Central memory CD4-positive, alpha-beta T cell (primary cell): ENCODE measurements at places on chromosomes 2 and 18.

DNA sequence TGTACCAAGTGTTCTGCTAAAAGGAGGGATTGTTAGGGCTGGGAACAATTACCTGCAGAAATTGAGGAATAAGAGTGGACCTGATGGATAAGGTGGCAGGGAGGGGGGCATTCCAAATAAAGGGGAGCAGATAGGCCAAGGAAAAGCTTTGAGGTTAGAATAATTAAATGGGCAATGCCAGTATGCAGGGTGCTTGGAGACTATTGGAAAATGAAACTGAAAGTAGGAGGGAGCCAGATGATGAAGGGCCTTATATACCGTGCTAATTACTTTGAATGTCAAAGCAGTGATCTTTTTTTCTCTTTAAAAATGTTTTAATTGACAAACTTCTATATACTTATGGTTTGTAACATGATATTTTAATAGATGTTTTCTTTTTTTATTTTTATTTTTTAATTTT is 42.9 kb downstream of the MMADHC start:
- DNase-seq = peak; percentile 3

- DNase-seq = no peak
Observed at GRCh38 chr18:13363359-13363758, 144.8 kb downstream of the LDLRAD4 start.

DNA sequence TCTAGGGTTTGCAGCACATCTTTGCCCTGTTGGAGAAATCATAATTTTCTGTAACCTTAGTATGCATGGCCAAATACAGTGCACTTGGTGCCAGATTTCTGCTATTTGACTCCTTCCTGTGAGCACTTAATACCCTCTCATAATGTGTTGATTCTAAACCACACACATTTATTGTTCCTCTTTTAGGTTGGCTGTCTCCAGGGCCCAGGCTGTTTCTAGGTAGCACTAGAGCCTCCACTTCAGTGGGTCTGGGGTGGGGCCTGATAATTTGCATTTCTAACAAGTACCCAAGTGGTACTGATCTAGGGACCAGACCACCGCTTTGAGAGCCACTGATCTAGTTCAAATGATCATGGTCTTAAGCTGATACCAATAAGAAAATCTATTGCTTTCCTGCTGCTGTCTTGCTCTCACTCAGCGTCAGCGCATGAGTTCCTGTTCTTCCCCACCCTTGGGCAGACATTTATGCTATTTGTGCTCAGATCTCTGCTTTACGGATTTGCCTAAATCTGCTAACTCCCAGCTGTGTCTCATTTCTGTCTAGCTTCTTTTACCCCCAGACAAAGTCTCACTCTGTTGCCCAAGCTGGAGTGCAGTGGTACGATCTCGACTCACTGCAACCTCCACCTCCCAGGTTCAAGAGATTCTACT is 7.4 kb downstream of the PTRHD1 start:
- DNase-seq = no peak

DNA sequence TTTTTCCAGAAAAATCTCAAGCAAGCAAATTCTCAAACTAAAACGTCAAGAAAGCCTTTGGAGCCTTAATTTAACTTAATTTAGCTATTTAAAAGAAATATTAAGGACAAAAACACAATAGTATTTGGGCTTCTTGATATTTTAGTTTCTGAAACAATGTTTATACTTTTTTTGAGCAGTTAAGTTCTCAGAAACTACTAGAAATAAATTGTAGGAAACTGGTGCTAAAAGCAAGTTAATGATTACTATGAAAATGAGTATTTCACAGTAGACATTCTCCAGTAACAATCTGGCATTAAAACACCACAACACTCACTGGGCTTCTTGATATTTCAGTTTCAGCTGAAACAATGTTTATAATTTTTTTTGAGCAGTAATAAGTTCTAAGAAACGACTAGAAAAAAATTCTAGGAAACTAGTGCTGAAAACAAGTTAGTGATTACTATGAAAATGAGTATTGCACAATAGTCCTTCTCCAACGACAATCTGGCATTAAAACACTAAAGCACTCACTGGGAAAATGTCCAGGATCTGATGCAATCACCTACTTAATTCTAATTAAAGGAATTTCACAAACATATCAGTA is 45.1 kb downstream of the TRAK2 start:
- no peak for DNase-seq

GRCh38 chr2:191571163-191571769 is 106.7 kb upstream of the NABP1 start:
- DNase-seq = peak; percentile 28

- no peak for DNase-seq
Observed at GRCh38 chr18:41818381-41819355, 136.4 kb upstream of the PIK3C3 start.

DNA sequence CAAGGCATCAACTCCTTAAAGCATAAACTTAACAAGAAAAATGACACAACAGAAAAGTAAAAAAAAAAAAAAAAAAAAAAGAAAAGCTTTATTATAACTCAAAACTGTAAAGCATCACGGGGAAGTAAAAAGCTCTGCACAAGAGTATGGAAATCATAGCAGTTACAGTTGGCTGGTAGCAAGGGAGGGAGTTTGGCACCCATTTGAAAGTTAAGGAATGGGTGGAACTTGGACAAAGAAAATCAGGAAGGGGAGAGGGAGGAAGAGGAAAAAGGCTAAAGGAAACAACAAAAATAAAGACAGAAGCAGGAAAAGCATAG is 8.6 kb downstream of the KLF7 start:
- no peak for DNase-seq

DNA sequence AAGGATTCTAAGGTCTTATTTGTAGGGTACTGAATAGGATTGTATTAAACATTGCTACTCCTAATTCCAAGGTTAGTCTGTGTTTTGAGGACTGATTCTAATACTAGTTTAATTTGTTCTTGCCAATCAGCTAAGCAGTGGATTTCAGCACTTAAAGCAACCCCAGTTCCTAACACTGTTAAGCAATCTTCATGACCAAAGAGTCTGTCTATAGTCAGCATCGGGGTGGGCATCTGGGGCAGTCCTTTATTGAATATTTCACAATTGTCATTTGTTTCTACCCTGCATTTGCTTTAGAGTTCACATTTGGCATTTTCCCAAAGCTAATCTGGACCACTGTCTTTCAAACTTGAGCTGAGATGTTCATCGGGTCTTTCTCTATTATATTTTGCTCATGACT is 248.0 kb upstream of the TANK start:
- no peak for DNase-seq

DNA sequence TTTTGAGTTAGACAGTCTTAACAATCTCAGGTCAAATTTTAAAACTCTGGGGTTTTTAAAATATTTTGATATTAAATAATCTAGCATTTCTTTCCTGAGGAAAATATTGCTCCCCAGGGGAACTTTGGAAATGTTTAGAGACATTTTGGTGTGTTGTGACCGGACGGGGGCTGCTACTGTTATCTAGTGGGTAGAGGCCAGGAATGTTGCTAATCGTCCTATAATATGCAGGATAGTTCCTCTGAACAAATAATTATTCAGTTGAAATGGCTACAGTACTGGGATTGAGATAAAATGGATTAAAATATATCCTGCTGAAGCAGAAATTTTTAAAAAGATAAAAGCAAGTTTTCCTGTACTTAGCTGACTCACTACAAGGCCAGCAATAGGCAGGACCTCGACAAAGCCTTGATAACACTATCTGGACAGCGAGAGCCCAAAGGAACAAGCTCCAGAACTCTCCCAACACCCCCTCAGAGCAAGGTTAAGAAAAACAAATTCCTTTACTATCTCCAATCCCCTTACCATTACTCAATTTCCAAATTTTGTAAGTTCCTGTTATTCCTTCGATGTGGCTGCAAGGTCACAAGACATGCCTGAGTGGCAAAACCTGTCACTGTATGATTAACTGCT is 1407.4 kb downstream of the SUCLG1 start:
- no peak for DNase-seq

- DNase-seq = no peak
Observed at GRCh38 chr2:46025676-46026075, 271.5 kb upstream of the EPAS1 start.

- DNase-seq = no peak
Observed at GRCh38 chr2:121860758-121861227, 105.3 kb downstream of the TSN start.

DNA sequence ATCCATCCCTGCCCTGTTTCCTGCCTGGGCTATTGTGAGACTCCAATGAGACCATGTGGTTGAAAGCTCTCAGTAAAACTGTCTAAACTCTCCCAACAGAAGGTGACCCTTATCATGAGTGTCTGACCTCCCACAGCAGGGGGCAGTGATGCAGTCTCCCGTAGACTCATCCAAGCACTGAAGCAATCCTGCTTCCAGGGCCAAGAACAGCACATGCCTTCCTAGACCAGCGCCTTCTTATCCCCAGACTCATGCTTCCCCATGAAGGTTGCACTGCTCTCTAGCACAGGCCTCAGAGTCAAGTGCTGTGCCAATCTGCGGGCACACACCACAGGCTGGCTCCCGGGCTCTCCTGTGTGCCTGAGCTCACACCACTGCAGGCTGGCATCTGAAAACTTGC is 112.3 kb downstream of the TNS1 start:
- DNase-seq = no peak

DNA sequence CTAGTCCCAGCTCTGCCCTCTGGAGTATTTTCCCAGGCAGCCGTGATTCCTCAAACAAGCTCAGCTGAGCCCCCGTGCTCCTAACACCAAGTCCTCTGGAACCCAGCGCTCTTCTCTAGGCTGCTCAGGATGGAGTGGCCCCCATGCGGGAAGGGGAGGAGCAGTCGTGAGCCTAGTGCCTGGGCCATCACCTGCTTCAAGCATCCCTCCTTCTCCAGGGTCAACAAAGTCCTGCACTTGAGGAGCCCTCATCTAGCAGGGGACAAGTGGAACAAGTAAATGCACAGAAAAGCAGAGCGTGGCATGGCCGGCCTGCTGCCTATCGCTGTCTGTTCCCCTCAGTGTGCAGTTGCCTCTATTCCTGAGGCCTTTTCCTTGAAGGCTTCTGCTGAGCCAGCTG is 168.6 kb downstream of the INHBB start:
- DNase-seq = no peak

GRCh38 chr2:182280118-182280517 is 146.7 kb downstream of the PDE1A start:
- no peak for DNase-seq

GRCh38 chr2:42967959-42968674 is 175.7 kb upstream of the HAAO start:
- DNase-seq = no peak

DNA sequence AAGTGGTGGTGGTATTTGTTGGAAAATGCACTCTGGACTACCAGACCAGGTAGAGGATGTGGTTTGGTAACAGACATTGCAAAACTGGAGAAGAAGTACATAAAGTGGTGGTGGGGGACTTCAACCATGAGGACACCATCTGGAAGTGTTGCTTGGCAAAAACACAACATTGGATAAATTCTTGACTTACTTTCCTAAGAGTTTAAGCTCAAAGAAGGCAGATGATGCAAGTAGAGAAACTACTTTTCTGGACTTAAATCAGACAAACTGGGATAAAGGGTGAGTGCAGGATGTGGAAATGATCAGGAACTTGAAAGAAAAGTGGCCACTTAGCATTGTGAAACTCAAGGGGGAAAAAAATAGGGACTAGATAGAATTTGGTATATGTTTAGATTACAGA is 487.4 kb downstream of the ZEB2 start:
- DNase-seq = no peak

DNA sequence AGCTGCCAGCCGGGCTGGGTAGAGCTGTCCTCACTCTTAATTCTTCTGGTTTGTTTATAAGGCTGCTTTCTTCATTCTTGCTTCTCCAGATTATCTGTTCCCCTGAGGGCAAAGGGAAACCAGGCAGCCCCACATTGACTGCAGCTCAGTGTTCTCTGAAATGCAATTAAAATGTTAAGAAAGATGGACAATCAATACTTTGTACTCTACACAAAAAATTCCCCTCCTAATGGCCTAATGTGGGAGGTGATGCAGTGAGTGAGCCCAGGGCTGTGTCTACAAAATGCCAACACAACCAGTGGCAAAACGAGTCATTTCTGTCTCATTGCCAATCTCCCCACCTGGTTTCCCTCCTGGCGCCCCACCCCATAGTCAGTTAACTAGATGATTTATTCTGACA is 541.7 kb upstream of the RAB6C start:
- DNase-seq = no peak

DNA sequence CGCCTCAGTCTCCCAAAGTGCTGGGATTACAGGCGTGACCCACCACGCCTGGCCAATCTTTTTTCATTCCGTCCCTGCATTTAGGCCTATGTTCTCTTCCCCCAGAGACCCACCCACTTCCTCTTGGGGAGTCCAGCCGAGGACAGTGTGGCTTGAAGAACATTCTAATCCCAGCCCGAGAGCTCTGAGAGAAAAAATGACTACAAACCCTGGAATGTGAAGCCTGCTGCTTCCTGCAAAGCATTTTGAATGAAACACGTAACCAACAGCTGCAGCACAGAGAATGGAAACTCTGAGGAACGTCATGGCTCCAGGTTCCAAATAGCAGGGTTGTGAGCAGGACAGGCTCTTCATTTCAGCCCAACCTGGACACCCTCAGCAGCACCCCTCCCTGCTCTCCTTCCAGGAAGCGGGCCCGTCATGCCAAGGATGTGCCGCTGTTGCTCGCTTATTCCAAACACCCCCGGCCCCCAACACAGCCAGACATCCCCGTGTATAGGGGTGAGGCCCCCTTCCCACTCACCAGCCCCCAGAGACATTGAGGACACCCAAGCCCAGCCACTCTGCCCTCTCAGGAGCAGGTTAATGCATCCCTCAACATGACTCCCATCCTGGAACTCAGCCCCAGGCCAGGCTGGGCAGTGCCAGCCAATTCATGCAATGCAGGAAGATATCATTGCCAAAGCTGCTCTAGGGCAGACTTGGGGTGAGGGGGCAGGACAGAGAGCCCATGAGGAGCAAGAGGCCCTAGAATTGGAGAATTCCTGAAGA is 139.8 kb downstream of the ZFP36L2 start:
- no peak for DNase-seq

GRCh38 chr18:43952398-43952797 is 675.1 kb upstream of the SYT4 start:
- DNase-seq = no peak
